ENCODE measurements at places on chromosomes 1 and 21.

GRCh38 chr1:165288350-165289120 is 68.0 kb downstream of the LMX1A start:
- no peak for DNase-seq

- no peak for DNase-seq
Measured at GRCh38 chr1:28087614-28088167, 719 bp downstream of the EYA3 start.

- DNase-seq: no peak
Measured at GRCh38 chr1:2104621-2105427, 54.6 kb downstream of the PRKCZ start.

DNA sequence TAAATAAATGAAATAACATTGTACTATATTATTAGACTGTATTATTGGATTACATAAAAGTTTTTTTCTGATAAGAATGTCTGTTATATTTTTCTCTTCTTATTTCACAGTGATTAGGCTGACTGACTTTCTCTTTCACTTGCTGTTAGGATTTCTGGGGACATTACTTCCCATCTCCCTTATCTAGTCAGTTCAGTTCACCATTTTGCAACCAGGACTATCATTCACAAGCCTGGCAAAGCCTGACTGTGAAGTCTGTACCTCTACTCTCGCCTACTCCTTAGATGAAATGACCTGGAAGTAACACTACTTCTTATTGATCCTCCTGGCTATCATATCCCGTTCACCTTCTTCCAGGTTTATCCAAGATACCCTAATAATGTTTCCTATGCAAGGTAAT is 676.6 kb downstream of the USP25 start:
- no peak for DNase-seq

GRCh38 chr1:94730450-94730849 is 89.7 kb upstream of the SLC44A3 start:
- DNase-seq: no peak

- DNase-seq: no peak
Measured at GRCh38 chr1:66140072-66140471, 347.4 kb downstream of the PDE4B start.

GRCh38 chr1:86754265-86754974 is 50.0 kb downstream of the SH3GLB1 start:
- no peak for DNase-seq

DNA sequence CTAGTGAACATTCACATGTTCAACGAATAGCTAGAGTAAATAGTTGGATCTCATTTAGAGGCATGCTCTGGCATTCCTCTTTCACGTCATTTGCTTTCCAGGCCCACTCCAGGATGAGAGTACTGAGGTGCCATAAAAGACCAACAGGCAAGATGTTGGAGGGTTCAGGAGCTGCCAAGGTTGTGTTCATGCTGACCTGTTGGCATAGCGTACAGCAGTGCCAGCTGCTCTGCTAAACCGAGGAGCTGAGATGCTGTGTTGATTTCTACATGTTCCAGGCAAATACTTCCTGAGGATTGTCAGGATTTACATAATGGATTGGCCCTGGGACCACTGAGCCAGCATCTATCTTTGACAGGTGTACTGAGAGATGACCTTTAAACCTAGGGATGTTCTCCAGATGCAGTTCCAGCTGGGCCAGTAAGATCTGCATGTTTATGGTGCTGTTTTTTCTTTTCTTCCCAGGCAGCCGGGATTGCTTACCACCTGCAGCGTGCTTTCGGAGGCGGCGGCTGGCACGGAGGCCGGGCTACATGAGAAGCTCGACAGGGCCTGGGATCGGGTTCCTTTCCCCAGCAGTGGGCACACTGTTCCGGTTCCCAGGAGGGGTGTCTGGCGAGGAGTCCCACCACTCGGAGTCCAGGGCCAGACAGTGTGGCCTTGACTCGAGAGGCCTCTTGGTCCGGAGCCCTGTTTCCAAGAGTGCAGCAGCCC is 66.9 kb downstream of the DISC1 start:
- DNase-seq: no peak

- DNase-seq: no peak
Measured at GRCh38 chr1:228452194-228453021, 34.8 kb upstream of the RNF187 start.

DNA sequence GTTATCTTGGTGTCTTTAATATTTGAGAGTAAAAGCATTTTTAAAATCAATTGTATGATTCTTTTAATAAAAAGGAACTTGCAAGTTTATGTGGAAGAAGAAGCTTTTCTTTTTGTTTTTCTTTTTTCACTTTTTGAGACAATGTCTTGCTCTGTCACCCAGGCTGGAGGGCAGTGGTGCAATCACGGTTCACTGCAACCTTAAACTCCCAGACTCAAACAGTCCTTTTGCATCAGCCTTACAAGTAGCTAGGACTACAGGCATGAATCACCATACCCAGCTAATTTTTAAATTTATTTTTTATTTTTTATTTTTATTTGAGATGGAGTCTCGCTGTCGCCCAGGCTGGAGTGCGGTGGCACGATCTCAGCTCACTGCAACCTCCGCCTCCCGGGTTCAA is 34.1 kb downstream of the CMPK1 start:
- DNase-seq: no peak

GRCh38 chr21:43193651-43194302 is 25.0 kb downstream of the CRYAA start:
- peak; percentile 42 for DNase-seq

GRCh38 chr1:159141584-159142390 is 29.6 kb upstream of the CADM3 start:
- peak; percentile 24 for DNase-seq

DNA sequence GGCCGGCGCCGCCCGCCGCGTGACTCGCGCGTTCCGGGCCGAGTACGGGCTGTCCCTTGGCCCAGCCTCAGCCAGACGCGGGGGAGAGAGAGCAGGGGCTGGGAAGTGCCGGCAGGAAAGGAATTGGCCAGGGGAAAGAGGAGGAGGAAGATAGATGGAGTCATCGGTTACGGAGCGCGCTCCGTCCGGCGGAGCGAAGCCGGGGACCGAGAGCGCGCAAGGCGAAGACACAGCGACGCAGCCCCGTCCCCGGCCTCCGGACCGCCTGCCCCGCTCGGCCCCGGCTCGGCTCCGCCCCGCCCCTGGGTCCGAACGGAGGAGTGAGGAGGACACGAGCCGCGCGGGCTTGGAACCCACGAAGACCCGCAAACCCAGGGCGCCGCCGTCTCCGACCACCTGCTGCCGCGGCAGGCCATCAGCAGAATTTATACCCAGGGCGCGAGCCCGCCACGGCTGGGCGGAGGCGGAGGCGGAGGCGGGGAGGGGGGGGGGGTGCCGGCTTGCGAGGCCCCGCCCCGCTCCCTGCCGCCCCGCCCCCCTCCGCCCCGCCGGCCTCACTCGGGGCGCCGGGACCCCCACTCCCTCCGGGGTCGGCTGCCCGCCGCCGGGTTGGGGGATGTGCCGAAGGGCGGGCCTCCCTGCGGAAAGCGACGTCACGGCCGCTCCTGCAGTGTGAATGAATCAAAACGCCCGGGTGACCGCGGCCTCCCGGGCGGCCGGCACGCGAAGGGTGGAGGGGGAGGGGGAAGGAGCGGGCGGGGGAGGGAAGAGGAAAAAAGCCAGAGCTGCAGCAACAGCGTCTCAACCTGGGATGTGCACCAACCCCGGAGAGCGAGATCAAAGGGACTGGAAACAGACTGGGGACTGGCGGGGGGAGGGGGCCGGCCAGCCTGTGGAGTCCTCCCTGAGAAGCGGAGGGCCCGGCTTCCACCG is at the start of gene LHX4:
Gene LHX4 (plus strand): TSS at position 782 of the 933 bp plus-strand sequence. CDS start 266 bp downstream, outside the sequence.
- DNase-seq: no peak

DNA sequence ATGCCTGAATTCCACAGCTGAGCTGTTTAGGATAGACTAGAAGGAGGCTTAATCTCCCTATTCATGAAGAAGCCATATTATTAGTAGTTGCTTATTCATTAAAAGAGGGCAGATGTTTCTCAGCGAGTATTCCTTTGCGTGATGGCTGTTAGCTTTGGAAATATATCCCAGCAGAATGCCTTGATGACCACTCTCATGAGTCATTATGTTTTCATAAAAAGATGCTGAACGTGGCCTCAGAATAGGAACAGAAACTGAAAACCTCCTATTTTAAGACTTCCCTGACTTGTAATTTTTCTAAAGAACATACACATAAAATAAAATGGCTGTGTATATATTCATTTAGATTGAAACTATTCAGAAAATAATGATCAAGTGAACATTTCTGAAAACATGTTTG is 9.6 kb upstream of the PLA2G4A start:
- no peak for DNase-seq

- DNase-seq: no peak
Measured at GRCh38 chr1:192959657-192960186, 99.4 kb downstream of the UCHL5 start.

- no peak for DNase-seq
Measured at GRCh38 chr21:16554503-16554902, 824.7 kb downstream of the USP25 start.

GRCh38 chr1:151621351-151621750 is 9.5 kb downstream of the SNX27 start:
- no peak for DNase-seq

Measured in GM04504 (cell line).